ENCODE measurements at places on chromosomes 2 and 18.

DNA sequence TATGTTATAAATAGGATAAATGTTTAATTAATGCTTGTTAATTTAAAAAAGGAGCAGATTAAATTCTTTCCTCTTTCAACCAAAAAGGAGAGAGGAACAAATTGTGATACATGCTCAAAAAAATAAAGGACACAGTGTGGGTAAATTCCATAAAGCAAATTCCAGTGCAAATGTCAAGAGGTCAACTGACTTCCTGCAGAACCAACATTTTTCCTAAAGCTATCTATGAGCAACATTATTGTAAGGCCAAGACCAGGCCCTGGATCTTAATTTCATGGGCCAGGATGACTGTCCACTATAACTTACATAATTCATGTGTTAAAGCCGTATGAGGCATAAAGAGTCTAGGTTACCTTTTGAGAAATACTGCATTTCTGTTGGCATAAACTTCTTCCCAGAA lies 93.9 kb upstream of the RPE start:
- no peak for DNase-seq

- no peak for DNase-seq
Observed at GRCh38 chr18:35128675-35129074, 87.5 kb downstream of the MAPRE2 start.

GRCh38 chr2:228876276-228876675 lies 394.8 kb downstream of the PID1 start:
- DNase-seq = no peak

DNA sequence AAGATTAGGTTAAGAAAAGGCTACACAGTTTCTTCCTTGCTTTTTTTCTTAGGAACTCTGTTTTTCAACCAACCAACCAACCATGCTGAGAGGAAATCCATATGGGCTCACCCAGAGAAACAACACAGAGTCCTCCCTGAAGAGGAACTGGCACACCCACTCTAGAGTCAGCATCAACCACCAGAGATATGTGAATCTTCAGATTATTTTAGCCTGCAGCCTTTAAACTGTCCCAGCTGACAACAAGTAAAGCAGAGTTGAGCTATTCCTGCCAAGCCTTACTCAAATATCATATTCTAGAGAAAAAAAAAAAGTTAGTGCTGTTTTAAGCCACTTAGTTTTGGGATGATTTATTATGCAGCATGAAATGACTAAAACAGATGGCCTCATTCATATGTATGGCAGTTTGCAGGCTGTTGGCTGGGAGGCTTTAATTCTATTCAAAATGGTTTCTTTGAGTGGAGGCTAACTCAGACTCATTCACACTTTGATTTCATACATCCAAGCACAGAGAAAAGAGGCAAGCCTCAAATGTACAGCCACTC lies 1637.7 kb upstream of the LRRTM1 start:
- DNase-seq = no peak

Measured in hypothalamus (tissue), 51 donors.